Esophagus muscularis mucosa (tissue), 4 donors: ENCODE measurements at places on chromosomes 3 and 15. TPM values are rescaled to one million over a fixed set of nuclear protein-coding genes. Genes with fewer than 3 reads are reported as not detected.

The SI gene
- total RNA-seq: under 0.01 TPM

The STRA6 gene
- total RNA-seq: 0.83 TPM

The IL5RA gene
- 0.34 TPM for total RNA-seq

The PGBD4 gene
- total RNA-seq: 0.66 TPM

The GPR160 gene
- 2.4 TPM for total RNA-seq

The BNC1 gene
- total RNA-seq: not detected

The PROS1 gene
- 43.7 TPM for total RNA-seq

DNA sequence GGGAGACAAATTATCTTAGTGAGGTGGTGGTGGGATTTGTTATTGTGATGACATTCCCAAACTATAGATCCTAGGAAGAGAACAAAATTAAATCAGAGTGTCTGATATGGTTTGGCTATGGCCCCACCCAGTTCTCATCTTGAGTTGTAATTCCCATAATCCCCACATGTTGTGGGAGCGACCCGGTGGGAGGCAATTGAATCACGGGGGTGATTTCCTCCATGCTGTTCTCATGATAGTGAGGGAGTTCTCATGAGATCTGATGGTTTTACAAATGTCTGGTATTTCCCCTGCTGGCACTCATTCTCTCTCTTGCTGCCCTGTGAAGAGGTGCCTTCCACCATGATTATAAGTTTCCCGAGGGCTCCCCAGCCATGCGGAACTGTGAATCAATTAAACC lies 62.0 kb downstream of the RPL22L1 start:
- no peak for DNase-seq

DNA sequence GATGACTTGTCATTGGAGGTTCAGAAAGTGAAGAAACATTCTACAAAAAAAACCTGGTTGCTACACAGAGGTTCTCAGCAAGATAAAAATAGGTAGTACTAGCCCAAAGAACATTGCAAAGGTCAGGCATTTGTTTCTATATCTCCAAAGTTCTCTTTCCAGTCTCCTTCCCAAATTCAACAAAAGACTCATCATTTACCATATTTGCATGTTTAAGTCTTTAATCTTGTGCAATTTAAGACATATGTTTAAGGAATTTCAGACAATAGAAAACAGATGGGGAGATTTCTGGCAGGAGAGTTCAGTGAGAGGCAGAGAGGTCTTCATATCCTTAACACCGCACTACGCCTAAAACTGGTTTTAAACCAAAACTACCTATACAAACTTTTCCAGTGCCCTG lies 173.8 kb upstream of the THBS1 start:
- DNase-seq: no peak

GRCh38 chr15:63079947-63080626 lies 37.5 kb downstream of the TPM1 start:
- no peak for DNase-seq

- DNase-seq: no peak
These were observed 3.2 kb upstream of the MME start for GRCh38 chr3:155076888-155077287.

DNA sequence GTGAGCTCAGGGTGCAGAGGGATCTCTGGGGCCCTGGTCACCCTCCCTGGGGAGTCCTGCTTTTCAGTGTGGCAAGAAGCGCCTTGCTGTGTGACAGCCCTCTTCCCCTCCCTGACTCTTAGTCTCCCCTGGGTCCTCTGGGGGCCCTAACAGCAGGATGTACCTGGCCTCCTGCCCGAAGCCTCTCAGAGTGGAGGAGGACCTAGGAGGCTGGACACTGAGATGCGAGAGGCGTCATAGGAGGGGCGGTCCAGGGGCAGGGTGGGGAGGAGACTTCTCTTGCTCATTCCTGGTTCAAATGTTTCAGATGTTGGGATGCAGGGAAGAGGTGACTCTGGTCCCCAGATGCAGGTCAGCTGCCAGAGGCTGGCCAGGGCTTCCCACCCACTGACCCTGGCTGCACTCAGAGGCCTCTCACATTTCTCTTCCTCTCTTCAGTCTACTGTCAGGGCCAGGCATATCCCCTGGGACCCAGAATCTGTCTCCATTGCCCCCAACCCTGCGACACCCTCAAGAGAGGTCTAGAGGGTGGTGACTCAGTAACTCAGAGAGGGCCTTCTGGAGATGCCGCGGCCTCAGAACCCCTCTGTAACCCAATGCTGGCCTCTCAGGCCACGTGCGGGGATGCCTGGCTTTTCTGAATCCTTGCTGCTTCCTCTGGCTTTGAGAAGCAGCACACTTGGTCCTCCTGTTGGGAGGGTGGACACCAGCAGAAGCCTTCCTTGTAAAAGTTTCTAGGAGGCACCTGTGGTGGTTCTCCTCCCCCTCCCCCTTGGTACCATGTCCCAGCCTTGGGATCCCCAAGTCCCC lies 25.9 kb downstream of the SNX33 start:
- DNase-seq: no peak

- no peak for DNase-seq
These were observed 675.5 kb downstream of the FHIT start for GRCh38 chr3:60575718-60576272.

GRCh38 chr3:169629895-169630294 lies 33.6 kb downstream of the MECOM start:
- no peak for DNase-seq

DNA sequence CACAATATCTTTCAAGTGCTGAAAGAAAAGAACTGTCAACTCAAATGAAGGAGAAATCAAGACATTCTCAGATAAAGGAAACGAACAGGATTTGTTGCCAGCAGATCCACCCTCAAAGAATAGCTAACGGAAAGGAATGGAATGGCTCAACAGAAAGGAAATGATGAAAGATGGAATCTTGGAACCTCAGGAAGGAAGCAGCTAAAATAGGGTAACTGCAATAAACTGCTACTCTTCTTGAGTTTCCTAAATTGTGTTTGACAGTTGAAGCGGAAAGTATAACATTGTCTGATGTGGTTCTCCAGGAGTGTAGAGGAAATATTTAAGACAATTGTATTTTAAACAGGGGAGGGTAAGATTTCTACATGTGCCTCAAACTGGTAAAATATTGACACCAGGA lies 22.0 kb downstream of the PRR23E start:
- DNase-seq: no peak
